ENCODE measurements at places on chromosomes 2 and 18.
A peak's percentile ranks its signal among the peaks of the same experiment; 100 is the strongest.

DNA sequence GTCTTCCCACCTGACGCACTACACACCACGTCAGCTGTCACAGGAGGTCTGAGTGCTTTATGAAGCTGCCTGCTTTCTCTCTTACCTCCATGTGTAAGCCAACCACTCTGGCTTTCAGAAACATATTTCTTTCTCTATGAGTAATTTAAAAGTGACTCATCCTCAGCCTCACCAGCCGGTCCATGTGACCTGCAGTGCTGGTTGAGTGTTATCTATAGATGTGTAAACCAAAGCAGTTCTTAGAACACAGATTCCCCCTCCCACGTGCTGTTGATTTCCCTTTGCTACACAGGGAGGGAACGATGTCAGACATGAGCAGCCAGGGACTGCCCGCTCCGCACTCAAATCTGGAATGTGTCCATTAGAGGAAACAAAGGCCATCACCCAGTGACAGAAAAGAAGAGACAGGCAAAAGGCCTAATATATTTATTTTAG is 157.8 kb downstream of the BCL2 start:
- peak; percentile 81 for DNase-seq

DNA sequence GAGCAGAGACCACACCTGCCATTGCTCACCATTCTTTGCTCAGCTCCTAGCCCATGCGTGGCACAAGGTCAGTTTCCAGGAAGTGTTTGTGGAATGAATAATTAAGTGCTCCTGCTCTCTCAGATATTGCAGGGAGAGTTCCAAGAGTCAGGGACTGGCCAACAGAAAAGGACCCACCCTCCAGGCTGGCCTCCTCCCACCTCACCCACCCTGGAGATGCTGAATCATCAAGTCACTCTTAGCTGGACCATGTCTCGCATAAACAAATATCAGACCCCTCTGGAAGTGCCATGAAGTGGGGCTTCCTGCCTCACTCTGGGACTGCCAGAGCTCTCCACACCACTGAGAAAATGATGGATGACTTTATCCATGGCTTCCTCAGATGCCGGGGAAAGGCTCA is 256.0 kb downstream of the TNS1 start:
- DNase-seq, result no peak

DNA sequence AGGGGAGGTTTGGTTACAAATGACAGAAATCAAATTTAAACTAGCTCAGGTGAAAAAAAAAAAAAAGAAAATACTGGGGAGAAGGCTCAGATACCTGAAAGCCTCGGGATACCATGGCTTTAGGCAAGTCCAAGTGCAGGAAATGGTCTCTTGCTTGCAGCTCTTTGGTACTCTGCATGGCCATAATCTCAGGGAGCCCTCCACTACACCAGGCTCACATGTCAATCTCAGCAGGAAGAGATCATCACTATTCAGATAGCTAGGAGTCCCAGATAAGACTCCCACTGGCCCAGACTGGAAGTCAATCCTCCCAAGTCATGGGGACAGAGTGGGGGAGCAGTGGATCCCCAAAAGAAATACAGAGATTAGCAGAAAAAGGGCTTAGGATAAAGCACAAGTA is 64.8 kb upstream of the RALBP1 start:
- no peak for DNase-seq

- DNase-seq, result no peak
Observed at GRCh38 chr2:101696272-101697123, 1.0 kb upstream of the MAP4K4 start.

DNA sequence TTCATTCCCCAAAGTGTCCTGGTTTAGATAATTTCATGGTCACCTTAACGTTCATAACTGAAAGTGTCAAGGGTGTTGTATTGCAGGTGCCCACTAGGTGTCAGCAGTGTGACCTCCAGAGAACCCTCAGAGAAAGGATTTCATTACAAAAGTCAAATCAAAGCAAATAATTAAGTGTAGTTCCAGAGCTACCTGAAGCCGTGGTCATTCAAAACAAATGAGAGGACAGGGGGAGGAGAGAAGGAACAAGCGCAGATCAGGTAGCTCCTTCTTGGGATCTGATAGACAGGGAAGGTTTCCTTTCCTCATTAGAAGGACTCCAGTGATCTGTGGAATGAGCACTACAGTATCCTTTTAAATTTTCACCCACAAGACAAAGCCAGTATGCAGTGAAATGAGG is at the start of gene SLC9A4:
Gene SLC9A4 (plus strand): TSS at position 207 of the 400 bp plus-strand sequence. CDS start 534 bp downstream, outside the sequence.
- DNase-seq, result no peak

DNA sequence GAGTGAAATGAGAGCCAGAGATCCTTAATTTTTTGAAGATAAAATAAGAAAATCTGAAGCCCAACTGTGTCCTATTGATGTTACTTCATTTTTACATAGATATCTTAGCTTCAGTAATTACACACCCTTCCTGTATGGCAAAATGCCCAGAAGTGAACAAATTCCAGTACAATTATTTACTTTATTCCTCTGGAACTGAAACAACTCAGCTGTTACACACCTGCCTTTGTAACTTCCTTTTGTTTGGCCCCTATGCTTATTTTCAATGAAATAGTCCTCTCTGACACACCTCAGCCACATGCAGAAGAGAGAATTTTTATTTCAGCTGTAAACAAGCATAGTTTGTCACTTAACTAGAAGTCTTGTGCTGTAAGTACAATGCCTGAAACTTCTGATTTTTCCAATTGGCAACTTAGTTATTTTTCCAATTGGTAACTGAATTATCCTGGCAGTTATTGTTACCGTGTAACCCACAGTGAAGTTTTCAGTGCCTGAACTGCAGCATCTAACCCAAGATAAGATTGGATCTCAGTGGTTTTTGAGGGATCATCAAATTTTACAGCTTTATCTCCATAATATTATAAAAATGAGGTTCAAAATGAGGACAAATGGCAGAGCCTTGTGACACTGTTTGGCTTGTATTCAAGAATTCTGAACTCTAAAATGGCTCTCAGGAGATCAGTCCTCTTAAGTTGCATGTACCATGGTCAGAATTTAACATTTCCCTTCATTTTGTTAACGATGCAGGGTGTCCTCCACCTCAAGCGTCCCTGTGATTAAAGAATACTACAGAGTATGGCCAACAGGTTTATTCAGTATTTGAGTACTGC is 82.6 kb downstream of the PKP4 start:
- peak; percentile 69 for DNase-seq

DNA sequence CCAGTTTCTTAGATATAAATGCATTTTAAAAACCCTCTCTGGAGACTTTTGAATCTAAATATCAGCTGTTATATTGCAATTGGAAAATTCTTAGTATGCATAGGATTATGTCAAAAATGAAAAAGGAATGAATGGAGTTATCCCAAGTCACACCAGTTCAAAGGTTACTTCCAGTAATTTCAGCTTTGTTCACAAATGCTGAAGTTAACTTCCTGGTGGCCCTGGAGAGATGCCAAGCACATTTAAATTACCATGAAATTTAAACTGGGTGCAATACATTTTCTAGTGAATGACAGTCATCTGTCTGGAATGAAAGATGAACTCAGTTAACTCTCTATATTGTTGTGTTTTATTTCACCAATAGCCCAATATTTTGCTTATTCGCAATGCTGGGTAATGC is 753.9 kb downstream of the SUCLG1 start:
- DNase-seq, result no peak

GRCh38 chr2:219495531-219496122 is 3.1 kb upstream of the GMPPA start:
- DNase-seq, result no peak

- DNase-seq, result no peak
Observed at GRCh38 chr18:48300463-48300961, 108.7 kb downstream of the ZBTB7C start.

- no peak for DNase-seq
Observed at GRCh38 chr2:208015475-208015874, 9.9 kb downstream of the PLEKHM3 start.

DNA sequence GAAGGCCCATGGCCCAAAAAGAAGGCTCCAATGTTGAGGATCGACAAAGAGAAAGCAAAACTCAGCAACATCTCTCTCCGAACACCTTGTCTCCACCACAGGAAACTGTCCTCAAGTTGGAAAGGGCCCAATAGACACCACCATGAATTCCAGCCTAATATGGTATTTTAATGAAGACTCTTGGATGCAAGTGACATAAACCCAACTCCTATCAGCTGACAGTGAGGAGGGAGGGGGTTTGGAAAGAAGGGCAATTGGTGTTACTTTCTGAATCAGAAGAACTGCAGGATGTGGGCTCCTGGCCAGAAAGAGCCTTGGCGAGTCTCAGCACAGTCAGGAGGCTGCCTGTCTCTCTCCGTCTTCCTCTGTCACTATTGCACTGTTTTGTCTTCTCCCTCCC is 40.3 kb upstream of the SIGLEC15 start:
- DNase-seq, result no peak

- no peak for DNase-seq
Observed at GRCh38 chr18:12291161-12291560, 16.9 kb upstream of the TUBB6 start.

DNA sequence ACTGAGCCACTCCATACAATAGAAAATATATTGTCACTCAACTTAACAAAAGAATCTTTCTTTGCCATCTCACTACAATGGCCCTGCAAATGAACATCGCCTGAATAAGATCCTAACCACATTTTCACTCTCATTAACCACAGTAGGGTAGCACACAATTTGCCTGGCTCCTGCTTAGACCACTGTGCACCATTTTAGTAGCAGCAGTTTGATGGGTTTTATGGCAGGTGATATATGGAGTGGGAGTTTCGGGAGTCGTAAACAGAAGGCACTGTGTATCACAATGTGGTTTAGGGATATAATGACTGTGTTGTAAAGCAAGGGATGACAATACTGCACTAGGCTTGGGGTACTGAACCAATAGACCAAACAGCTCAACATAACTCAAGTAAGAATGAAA is 617.4 kb downstream of the BCL11A start:
- DNase-seq, result no peak

GRCh38 chr18:63155169-63155852 is 164.3 kb downstream of the BCL2 start:
- no peak for DNase-seq

GRCh38 chr2:238290091-238290509 is 1.7 kb upstream of the PER2 start:
- no peak for DNase-seq

- DNase-seq, result no peak
Observed at GRCh38 chr2:235149240-235149659, 197.4 kb downstream of the SH3BP4 start.

- no peak for DNase-seq
Observed at GRCh38 chr2:240449764-240450531, 14.5 kb downstream of the GPC1 start.

DNA sequence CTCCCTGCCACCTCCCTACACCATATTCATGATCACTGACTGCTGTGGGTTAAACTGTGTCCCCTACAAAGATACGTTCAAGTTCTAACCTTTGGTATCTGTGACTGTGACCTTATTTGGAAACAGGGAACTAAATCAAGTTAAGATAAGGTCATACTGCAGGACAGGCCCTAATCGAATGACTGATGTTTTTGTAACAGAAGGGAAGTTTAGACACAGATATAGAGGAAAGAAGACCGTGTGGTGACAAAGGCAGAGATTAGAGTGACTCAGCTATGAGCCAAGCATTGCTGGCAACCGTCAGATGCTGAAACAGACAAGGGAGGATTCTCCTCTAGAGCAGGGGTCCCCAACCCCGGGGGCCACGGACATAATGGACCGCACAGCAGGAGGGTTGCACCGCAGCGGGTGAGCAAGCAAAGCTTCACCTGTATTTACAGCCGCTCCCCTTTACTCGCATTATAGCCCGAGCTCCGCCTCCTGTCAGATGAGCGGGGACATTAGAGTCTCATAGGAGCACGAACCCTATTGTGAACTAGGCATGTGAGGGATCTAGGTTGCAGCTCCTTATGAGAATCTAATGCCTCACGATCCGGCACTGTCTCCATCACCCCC is 28.9 kb upstream of the RNF152 start:
- no peak for DNase-seq

GRCh38 chr2:137339051-137339450 is 573.7 kb downstream of the THSD7B start:
- DNase-seq, result no peak

GRCh38 chr2:71930049-71930681 is 217.5 kb downstream of the CYP26B1 start:
- no peak for DNase-seq

DNA sequence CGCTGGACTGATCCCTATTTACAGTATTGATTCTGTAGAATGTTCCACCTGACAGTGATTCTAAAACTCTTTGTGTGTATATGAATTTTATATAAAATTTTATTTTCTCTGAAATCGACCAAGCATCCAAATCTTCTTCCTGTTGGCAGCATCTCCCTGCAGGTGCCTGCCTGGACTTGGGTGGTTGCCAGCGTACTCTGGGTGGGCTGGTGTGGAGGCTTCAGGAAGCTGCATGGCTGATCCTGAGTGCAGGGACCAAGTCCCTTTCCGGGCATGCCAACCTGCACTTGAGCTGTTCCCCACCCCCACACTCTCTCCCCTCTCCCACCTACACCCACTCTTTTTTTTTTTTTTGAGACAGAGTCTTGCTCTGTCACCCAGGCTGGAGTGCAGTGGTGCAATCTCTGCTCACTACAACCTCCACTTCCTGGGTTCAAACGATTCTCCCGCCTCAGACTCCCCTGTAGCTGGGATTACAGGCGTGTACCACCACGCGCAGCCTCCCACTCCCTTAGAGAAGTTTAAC is 53.2 kb upstream of the ALKAL2 start:
- DNase-seq, result no peak

DNA sequence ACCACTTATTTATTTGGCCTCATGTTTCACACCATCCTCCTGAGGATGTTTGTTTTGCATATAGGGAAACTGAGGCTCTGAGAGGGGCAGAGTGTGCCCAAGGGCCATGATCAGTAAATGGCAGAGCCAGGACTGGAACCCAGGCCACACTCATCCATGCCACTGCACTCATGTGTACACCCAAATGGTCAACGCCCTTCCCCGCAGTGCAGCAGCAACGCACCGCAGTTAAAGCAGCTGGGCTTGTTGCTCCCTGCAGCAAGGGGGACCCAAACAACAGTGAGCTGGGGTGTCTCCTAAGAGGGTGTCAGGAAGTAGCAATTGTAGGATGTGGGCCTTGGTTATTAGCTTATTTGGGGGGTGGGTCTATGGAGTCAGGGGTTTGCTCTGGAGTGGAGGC is 36.6 kb downstream of the ZAP70 start:
- no peak for DNase-seq

- DNase-seq, result no peak
Observed at GRCh38 chr18:6405237-6406074, 9.3 kb downstream of the L3MBTL4 start.

DNA sequence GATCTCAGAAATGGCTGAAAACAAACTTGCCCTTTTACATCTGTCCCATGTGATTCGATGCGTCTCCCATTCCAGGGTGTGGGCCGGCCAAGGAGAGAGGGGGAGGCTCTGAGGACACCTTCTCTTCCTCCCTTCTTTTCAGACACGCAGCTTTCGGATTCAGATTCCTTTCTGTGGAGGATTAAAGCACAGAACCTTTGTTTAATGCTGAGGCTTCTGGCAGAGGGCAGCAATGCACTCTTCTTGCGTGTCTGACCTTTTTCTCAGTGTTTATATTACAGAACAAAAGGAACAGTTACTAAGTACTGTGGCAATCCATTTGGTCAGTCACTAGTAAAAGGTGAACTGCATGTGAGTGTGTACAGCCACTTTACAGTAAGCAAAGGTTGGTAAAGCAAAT is 268.9 kb upstream of the CCDC68 start:
- no peak for DNase-seq
